ENCODE measurements at places on chromosomes 5 and 9. TPM values are rescaled to one million over a fixed set of nuclear protein-coding genes. Genes with fewer than 3 reads are reported as not detected.

DNA sequence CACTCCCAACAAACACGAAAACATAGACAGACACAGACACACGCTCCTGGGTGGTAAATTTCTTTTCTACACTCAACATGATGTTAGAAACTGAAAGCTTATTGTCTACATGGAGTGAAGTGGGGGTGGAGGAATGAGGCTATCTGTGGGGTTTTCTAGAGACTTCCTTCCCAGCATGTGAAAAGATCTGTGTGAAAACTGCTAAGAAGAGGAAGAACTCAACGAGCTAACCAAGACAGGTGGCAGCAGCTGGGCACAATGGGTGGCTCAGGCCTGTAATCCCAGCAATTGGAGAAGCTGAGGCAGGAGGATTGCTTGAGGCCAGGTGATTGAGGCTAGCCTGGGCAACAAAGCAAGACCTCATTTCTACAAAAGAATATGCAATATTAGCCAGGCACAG lies 7.6 kb downstream of the FYB1 start:
- no peak for DNase-seq

- DNase-seq, result no peak
Observed at GRCh38 chr9:115524453-115525059, 406.6 kb upstream of the TNC start.

GRCh38 chr5:66612226-66612625 lies 16.0 kb downstream of the MAST4 start:
- no peak for DNase-seq

- DNase-seq, result no peak
Observed at GRCh38 chr5:92922231-92922967, 658.6 kb downstream of the NR2F1-AS1 start.

DNA sequence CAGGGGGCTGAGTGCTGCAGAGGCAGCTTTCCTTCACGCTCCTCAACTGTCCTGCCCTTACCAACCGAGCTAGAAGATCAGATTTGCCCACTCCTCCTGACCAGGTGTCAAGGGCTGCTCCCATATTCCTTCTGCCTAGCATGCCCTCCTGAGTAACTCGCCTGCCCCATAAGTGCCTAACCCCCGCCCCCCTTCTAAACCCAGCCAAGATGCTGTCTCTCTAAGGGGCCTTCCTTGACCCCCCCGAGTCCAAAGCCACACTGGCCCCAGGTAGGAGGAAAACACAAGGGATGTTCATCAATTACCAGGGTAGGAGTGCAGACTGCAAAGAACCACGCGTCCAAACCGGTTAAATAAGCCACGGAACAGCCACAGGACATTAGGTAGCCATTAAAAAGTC lies 4.8 kb downstream of the CCDC69 start:
- DNase-seq, result no peak

GRCh38 chr9:131238402-131239021 lies 37.8 kb downstream of the FAM78A start:
- DNase-seq, result peak; percentile 38

GRCh38 chr9:27527702-27528075 lies 1.9 kb downstream of the MOB3B start:
- no peak for DNase-seq

GRCh38 chr9:35675732-35676392 lies 2.1 kb downstream of the CA9 start:
- DNase-seq, result peak; percentile 95

DNA sequence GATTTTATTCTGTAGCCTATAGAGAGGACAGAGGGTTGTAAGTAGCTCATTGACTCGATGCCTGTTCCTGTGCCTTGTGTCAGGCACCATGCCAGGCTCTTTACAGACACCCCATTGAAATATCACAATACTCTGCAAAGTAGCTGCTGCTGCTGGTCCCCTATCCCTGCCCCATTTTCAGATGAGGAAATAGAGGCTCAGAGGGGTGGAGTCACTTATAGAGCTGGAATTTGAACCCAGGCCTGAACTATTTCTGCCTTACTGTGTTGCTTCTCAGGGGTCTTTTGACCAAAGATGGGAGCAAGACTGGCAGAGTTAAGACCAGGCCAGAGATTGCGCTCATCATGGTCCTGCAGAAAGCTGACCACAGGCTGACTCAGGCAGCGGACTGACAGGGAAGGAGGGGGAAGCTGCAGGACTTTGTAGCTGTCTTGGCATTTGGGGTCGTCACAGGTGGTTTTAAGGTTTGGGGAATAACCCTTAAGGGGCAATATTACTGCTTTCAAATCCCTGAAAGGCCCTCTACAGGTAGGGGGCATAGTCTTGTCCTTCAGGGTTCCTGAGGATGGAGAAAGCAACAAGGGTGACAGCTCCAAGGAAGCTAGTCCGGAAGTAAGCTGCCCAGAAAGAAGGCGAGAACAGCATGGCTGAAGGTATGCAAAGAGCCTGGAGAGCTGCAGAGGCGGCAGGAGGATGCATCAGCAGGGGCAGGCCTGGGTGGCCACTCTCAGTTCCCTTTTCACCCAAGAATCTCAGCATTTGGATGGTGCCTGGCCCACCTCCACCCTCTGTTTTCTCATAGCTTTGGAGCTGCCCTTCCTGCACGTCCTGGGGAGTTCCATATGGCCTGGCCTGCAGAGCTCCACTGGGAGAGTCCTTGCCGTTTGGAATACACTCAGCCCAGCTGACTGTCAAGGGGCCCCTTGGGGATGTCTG lies 18.3 kb upstream of the NDST1 start:
- no peak for DNase-seq

DNA sequence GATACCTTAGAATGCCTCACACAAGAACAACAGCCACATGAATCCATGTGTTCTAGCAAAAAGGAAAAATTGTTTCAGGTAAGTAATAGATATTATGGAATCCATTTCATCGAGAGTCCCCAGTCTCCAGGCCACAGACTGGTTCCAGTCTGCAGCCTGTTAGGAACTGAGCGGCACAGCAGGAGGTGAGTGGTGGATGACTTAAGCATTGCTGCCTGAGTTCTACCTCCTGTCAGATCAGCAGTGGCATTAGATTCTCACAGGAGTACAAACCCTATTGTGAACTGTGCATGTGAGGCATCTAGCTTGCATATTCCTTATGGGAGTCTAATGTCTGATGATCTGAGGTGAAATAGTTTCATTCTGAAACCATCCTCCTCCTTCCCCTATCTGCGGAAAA lies 207.0 kb downstream of the CSNK1G3 start:
- peak; percentile 14 for DNase-seq

DNA sequence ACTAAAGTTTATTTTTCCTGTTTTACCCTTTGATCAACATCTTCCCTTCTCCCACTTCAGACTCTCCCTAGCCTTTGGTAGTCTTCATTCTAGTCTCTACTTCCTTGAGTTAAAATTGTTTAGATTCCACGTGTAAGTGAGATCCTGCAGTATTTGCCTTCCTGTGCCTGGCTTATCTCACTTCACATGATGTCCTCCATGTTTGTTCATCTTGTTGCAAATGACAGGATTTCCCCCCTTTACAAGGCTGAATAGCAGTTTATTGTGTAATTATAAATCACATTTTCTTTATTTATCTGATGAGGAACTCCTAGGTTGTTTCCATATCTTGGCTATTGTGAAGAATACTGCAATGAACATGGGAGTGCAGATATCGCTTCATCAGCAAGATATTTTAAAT lies 461.7 kb downstream of the CHSY3 start:
- DNase-seq, result no peak

OSMR gene
- total RNA-seq, result 2.5 TPM

TMEM174 gene
- not detected for total RNA-seq

ELOVL7 gene
- total RNA-seq, result 7.8 TPM

KCNMB1 gene
- total RNA-seq, result 0.21 TPM

NUDT12 gene
- total RNA-seq, result 15.3 TPM
